ENCODE measurements at places on chromosomes 13 and 19. TPM values are rescaled to one million over a fixed set of nuclear protein-coding genes. Genes with fewer than 3 reads are reported as not detected.

Gene CSNK1G2
- 56.8 TPM for total RNA-seq

- no peaks in the 10 kb centered on the region for H3K27me3 ChIP-seq
- no peak for DNase-seq
- no peak overlapping the region for H3K4me3 ChIP-seq
- no peaks in the 10 kb centered on the region for H3K36me3 ChIP-seq
- no peaks in the 10 kb centered on the region for H3K4me1 ChIP-seq
Measured at GRCh38 chr13:64553411-64554129, 2676.6 kb downstream of the PCDH9 start.

GRCh38 chr13:103130681-103131210 lies 64.5 kb upstream of the SLC10A2 start:
- no peak overlapping the region for H3K4me3 ChIP-seq
- H3K27ac ChIP-seq, result peak overlapping the region; percentile 73
- peak; percentile 19 for DNase-seq
- no peaks in the 10 kb centered on the region for H3K27me3 ChIP-seq

DNA sequence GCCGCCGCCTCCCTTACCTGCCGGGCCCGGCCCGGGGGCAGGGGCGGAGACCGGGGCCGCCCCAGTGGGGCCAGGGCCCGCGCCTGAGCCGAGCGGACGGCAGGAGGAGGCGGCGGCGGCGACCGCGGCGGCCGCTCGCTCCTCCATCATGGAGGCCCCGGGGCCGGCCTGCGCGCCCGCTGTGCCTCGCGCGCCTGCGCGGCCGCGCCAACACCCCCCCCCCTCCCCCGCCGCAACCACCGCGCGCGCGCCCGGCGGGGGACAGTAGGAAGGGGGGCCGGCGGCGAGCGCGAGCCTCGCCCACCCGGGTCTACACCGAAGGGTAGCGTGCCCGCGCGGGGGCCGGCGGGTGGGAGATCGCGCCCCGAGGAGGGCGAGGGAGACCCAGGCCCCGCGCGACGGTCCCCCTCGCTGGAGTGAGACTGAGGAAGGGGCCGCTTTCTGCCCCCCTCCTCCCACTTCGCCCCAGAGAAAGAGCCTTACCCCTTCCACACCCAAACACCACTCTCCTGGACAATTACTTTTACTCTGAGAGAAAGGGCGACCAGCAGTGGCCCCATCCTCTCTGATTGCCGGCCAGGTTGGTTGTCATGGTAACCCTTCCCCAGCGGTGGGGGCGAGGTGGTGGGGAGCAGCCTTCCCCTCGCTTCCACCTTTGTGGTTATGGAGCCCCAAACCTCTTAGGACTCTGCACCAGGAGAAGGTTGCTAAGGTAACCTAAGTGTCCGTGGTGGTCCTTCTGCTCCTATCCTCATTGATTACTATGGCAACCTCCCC lies at the start of gene STRN4:
Gene STRN4, minus strand, starts transcription at position 170 of the 777 bp plus-strand sequence. Its CDS starts 20 bp downstream, at position 150.
- H3K27me3 ChIP-seq, result no peaks in the 10 kb centered on the region
- peaks cover 11% of the 10 kb centered on the region for H3K4me1 ChIP-seq
- peak; percentile 87 for DNase-seq

DNA sequence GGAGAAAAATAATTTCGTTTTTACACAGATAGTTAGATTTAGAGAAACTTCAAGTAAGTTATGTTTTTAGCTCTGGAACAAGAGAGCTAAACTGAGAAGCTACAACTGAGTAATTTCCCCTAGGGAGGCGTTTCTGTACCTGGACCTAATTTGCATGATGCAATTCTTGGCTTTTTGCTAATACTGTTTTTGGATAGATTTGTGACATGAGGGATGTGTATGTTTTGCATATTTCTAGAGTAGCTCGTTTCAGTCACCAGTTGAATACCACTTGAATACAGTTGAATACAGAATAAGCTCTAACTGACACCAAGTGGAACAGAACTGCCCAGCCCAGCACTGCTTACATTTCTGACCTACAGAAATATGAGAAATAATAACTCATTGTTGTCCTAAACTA lies 1227.9 kb upstream of the SPRY2 start:
- H3K27ac ChIP-seq, result no peak overlapping the region
- no peaks in the 10 kb centered on the region for H3K36me3 ChIP-seq
- no peaks in the 10 kb centered on the region for H3K4me1 ChIP-seq
- no peak overlapping the region for H3K4me3 ChIP-seq
- H3K27me3 ChIP-seq, result no peaks in the 10 kb centered on the region

- no peaks in the 10 kb centered on the region for H3K27me3 ChIP-seq
- no peaks in the 10 kb centered on the region for H3K36me3 ChIP-seq
- H3K4me3 ChIP-seq, result no peak overlapping the region
Measured at GRCh38 chr19:19039901-19040300, 6.5 kb downstream of the ARMC6 start.

DNA sequence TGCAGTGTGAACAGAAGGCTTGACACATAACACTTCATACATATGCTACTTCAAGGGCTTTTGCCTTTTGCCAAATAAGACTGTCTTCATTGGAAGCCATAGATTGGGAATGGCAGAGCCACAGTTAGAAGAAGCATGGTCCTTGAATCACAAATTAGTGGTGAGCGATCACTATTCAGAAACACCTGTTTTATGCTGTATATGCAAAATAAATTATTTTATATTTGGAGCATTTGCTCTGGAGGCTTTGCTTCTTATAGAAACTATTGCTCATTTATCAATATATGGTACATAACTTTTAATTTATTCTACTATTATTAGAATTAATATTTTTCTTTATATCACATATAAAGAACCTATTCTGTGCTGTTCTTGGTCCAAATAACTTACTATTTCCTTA lies 270.4 kb upstream of the SPRY2 start:
- no peak for DNase-seq
- H3K4me3 ChIP-seq, result no peak overlapping the region
- H3K36me3 ChIP-seq, result no peaks in the 10 kb centered on the region
- H3K27me3 ChIP-seq, result no peaks in the 10 kb centered on the region
- no peak overlapping the region for H3K27ac ChIP-seq

Gene RASAL3
- not detected for total RNA-seq

GRCh38 chr13:107993239-107993949 lies 221.9 kb downstream of the LIG4 start:
- H3K36me3 ChIP-seq, result no peaks in the 10 kb centered on the region
- no peak for DNase-seq
- H3K27ac ChIP-seq, result peak overlapping the region; percentile 71
- H3K4me1 ChIP-seq, result no peaks in the 10 kb centered on the region
- no peaks in the 10 kb centered on the region for H3K27me3 ChIP-seq

DNA sequence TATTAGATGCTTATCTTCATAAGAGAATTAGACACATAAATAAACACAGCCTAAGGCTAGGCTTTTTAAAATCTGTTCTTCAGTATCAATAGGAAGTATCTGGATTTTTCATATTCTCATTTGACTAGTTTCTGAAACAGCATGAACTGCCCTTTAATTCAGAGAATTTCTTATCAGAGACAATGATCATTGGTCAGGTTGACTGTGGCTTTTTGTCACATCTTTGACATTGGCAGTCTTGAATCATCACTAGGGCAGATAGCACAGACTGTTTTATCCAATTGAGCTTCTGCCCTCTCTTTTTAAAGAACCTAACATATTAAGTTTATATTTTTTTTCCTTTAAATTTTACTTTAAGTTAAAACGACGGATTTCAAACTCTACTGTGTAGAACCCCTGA lies 59.6 kb downstream of the DPY19L3 start:
- no peaks in the 10 kb centered on the region for H3K36me3 ChIP-seq
- H3K27ac ChIP-seq, result no peak overlapping the region
- no peak for DNase-seq
- no peaks in the 10 kb centered on the region for H3K27me3 ChIP-seq
- no peak overlapping the region for H3K4me3 ChIP-seq

DNA sequence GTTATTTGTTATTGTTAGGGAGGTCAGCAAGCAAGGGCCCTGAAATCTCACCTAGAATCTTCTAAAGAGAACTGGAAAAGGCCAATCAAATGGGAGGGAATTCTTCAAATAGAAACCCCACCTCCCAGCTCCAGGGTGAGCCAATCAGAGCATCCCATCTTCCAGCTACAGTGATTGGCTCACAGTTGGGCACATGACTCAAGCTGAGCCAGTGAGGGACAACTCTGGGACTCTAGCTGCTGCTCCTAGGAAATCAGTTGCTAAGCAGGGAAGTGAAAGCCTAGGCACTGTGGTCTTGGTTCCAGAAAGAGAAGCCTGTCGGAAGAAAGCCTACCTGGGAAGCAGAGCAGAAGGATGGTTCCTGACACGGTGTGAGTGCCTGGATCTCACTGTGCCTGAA lies 13.4 kb downstream of the TM6SF2 start:
- H3K36me3 ChIP-seq, result no peaks in the 10 kb centered on the region
- H3K27ac ChIP-seq, result no peak overlapping the region
- H3K27me3 ChIP-seq, result peaks cover 40% of the 10 kb centered on the region

GRCh38 chr19:42281827-42282762 lies 13.0 kb downstream of the CIC start:
- no peak overlapping the region for H3K4me3 ChIP-seq
- no peaks in the 10 kb centered on the region for H3K36me3 ChIP-seq
- H3K27me3 ChIP-seq, result no peaks in the 10 kb centered on the region
- peaks cover 64% of the 10 kb centered on the region for H3K4me1 ChIP-seq
- peak; percentile 78 for DNase-seq
- peak overlapping the region; percentile 99 for H3K27ac ChIP-seq

GRCh38 chr19:43623889-43624670 lies 4.7 kb upstream of the ZNF428 start:
- no peak overlapping the region for H3K27ac ChIP-seq
- DNase-seq, result no peak
- H3K4me1 ChIP-seq, result no peaks in the 10 kb centered on the region

Gene ZNF266
- 21.6 TPM for total RNA-seq

Gene CGB2
- total RNA-seq, result not detected

Gene CACNG8
- not detected for total RNA-seq

GRCh38 chr19:54667217-54667616 lies 4.4 kb downstream of the LILRB4 start:
- no peaks in the 10 kb centered on the region for H3K4me1 ChIP-seq
- DNase-seq, result no peak
- no peak overlapping the region for H3K4me3 ChIP-seq
- H3K27ac ChIP-seq, result no peak overlapping the region
- H3K27me3 ChIP-seq, result no peaks in the 10 kb centered on the region

DNA sequence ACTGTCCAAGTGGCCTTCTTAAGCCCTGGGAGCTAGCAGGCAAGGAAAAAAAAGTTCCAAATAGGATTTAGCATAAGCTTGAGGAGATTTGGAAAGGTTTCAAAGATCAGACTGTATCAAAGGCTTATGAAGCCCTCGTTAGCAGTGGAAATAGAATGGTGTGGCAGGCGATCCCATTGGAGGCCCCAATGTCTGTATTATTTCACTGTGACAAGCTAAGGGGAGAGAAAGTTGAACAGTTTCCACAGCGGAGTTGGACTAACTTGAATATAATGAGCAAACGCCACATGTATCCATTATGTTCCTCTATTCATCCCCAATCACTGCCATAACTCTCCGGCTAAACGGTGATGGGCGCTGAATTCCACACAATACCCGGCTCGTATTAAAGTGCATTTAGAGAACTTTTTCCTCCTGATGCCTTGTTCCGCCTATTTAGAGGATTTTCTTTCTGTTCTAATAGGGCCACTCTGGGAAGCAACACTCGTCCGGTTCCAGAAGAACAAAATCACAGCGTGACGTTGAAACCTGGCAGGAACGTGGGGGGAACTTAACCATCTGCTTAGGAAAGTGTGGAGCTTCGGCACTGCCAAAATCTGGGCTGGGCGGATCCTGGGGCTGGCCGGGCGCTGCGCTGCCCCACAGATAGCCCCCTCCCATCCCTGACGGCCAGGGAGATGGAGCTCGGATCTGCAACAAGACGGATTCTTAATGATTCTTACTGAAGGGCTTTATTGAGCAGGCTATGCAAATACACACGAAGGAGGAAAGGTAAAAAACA lies 1.0 kb upstream of the PCDH8 start:
- DNase-seq, result no peak
- H3K27ac ChIP-seq, result no peak overlapping the region
- H3K4me3 ChIP-seq, result no peak overlapping the region

DNA sequence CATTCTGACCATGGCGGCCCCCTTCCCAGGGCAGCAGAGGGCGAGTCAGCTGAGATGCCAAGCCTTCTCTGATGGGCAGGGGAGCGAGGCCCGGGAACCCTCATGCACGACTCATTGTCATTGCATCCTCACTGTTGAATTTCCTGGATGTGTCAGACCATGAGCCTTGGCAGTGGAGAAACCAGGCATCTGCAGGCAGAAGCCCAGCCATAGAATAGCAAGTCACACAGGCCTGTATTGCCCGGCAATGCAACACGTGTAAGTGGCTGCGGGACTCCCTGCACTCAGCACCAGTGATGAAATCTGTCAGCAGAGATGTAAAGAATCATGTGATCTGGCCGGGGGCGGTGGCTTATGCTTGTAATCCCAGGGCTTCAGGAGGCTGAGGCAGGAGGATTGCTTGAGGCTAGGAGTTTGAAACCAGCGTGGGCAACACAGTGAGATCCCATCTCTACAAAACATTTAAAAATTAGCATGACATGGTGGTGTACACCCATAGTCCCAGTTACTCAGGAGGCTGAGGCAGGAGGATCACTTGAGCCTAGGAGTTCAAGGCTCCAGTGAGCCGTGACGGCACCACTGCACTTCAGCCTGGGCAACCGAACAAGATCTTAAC lies 199.7 kb downstream of the KATNAL1 start:
- H3K36me3 ChIP-seq, result no peaks in the 10 kb centered on the region
- no peaks in the 10 kb centered on the region for H3K27me3 ChIP-seq
- no peak overlapping the region for H3K4me3 ChIP-seq
- no peak for DNase-seq

Gene IGFL1
- not detected for total RNA-seq

Gene IRGC
- not detected for total RNA-seq

GRCh38 chr13:77741597-77741972 lies 44.1 kb downstream of the SLAIN1 start:
- no peak overlapping the region for H3K27ac ChIP-seq
- no peaks in the 10 kb centered on the region for H3K4me1 ChIP-seq
- DNase-seq, result no peak
- no peaks in the 10 kb centered on the region for H3K27me3 ChIP-seq

DNA sequence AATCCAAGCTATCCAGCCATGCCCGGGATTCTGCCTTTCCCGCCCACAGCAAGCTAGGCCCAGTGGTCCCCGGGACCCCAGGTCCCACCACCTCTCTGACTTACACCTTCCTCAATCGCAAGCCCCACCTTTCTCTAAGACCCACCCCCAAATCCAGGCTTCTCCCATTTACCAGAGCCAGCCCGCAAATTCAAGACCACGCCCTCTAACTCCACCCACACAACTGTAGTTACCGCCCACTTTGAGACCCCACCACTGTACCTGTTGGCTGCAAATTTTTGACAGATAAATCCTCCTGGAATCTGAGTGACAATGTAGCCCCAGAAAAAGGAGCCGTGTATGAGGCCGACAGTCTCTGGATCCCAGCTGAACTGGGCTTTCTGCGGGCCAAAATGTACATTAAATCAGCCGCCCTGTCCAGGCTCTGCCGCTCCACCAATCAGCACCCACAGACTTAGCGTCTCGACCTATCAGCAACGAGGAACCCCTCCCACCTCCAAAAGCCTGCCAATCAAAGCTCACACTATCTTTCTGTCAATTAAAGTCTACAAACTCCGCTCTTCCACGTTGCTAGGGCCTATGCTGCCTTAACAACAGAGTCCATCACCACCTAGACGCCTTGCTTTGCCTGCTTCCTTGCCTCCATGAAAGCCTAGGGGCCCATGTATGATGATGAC lies 6.3 kb downstream of the SLC17A7 start:
- no peaks in the 10 kb centered on the region for H3K36me3 ChIP-seq
- H3K27me3 ChIP-seq, result peaks cover 100% of the 10 kb centered on the region
- DNase-seq, result no peak
- H3K27ac ChIP-seq, result no peak overlapping the region
- H3K4me1 ChIP-seq, result no peaks in the 10 kb centered on the region
- H3K4me3 ChIP-seq, result no peak overlapping the region

- no peaks in the 10 kb centered on the region for H3K4me1 ChIP-seq
- H3K27me3 ChIP-seq, result peaks cover 12% of the 10 kb centered on the region
- H3K4me3 ChIP-seq, result no peak overlapping the region
- H3K36me3 ChIP-seq, result no peaks in the 10 kb centered on the region
Measured at GRCh38 chr13:26548205-26548765, 9.2 kb upstream of the WASF3 start.

Data from hepatocyte (in vitro differentiated cells).